ENCODE measurements at places on chromosomes 6 and 20.

DNA sequence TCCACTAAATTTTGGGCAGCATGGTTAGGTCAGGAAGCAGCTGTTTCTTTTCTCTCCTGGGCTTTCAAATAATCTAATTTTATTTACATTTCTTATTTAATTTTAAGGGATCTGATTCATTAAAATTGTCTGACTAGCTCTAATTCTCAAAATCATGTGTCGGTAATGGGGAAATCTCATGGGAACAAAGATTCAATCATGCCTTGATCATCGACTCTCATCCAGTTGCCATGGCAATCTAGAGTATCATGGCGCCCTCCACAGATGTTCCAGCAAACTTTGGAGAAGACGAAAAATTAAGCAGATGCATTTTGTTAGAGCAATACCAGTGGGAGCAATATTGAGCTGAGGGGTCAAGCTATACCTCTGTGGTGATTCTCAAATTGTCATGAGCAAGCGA, 358.0 kb upstream of the CDH4 start:
- no peak for DNase-seq

GRCh38 chr6:37230104-37230503, 27.5 kb upstream of the TBC1D22B start:
- no peak for DNase-seq

GRCh38 chr6:79568996-79569395, 31.8 kb upstream of the LCA5 start:
- DNase-seq = no peak

- no peak for DNase-seq
Measured at GRCh38 chr20:44720997-44721784, 6.0 kb downstream of the CCN5 start.

GRCh38 chr6:125918681-125919566, 37.6 kb upstream of the HINT3 start:
- DNase-seq = peak; percentile 71

GRCh38 chr6:131336596-131336995, 201.3 kb downstream of the AKAP7 start:
- no peak for DNase-seq

All from right renal cortex interstitium (tissue), 3 donors.